NCI-H460 (cell line): ENCODE measurements at places on chromosomes 4 and X. TPM values are rescaled to one million over a fixed set of nuclear protein-coding genes. Genes with fewer than 3 reads are reported as not detected.

Gene JAKMIP1
- 0.05 and 0.20 TPM in 2 replicates for total RNA-seq

Gene BGN
- 2.0 and 2.3 TPM in 2 replicates for total RNA-seq

Gene CT45A10
- total RNA-seq, result not detected in 2 replicates

Gene HDAC8
- total RNA-seq, result 25.4 and 29.8 TPM in 2 replicates

Gene HUWE1
- 66.4 and 66.5 TPM in 2 replicates for total RNA-seq

Gene TMEM156
- 5.8 and 7.2 TPM in 2 replicates for total RNA-seq

Gene ESX1
- not detected in 2 replicates for total RNA-seq

Gene TMEM144
- 229 and 236 TPM in 2 replicates for total RNA-seq

Gene MAGEB1
- not detected in 2 replicates for total RNA-seq

Gene SRPK3
- 0.12 and 0.17 TPM in 2 replicates for total RNA-seq

Gene HGFAC
- total RNA-seq, result not detected in 2 replicates

Gene UGT2B17
- total RNA-seq, result not detected in 2 replicates

Gene NEIL3
- total RNA-seq, result 43.6 and 44.3 TPM in 2 replicates

Gene CCKAR
- not detected in 2 replicates for total RNA-seq

Gene ZIC3
- 0.05 TPM in 1 of 2 replicates, not detected in the other for total RNA-seq

Gene PRSS12
- 1.1 and 1.2 TPM in 2 replicates for total RNA-seq

Gene CT45A2
- not detected in 2 replicates for total RNA-seq

Gene TAPT1
- 8.5 and 10.5 TPM in 2 replicates for total RNA-seq

Gene SPANXC
- total RNA-seq, result not detected in 2 replicates

Gene TCEAL2
- not detected in 2 replicates for total RNA-seq

Gene TSPAN7
- total RNA-seq, result 73.1 and 77.5 TPM in 2 replicates

Gene MAGEA12
- total RNA-seq, result not detected in 2 replicates

Gene KANTR
- 6.4 and 8.0 TPM in 2 replicates for total RNA-seq

Gene APOO
- total RNA-seq, result 40.5 and 40.9 TPM in 2 replicates

Gene NAA11
- not detected in 2 replicates for total RNA-seq
